Fibroblast of pulmonary artery (primary cell): ENCODE measurements at places on chromosomes 4 and X.

DNA sequence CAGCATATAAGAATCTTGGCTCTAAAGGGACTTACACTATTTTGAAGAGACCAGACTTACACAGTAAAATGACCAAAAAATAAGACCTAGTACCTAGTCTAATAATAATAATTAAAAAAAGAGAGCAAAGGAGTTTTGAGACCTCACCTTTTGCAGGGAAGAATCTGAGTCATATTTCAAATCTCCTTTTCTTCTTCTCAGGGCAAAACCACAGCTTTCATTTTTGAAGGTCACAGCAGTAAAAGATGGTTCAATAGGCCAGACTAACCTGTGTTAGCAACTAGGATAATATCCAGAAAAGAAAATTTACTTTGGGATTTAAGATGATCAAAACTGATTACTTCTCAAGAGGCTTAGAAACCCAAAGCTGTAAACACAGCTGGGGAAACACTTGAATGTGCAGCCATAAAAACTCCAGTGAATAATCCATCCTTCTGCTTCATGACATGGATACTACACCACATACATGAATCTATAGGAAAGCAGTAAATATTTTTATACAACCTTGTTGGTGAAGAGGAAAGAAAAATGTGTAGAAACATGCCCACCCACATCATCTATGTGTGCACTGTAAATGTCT lies 25.9 kb upstream of the LNX1 start:
- DNase-seq, result no peak

DNA sequence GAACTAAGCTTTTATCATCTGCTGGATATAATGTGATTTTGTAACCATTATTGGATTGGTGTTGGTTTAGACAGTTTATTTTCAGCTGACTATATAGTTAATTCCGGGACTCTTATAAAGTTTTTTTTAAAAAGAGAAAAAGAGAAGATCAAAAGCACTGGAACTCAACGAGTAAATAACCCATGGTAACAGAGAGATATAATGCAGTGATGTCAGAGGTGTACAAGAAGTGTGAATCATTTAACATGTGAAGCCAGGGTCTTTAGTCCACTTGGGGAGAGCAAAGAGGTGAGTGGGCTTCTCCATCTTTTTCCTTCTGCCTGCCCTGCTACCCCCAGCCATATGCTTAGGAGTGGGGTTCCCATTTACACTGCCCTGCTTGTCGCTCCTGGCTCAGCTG lies 3.2 kb downstream of the TMEM165 start:
- peak; percentile 24 for DNase-seq

DNA sequence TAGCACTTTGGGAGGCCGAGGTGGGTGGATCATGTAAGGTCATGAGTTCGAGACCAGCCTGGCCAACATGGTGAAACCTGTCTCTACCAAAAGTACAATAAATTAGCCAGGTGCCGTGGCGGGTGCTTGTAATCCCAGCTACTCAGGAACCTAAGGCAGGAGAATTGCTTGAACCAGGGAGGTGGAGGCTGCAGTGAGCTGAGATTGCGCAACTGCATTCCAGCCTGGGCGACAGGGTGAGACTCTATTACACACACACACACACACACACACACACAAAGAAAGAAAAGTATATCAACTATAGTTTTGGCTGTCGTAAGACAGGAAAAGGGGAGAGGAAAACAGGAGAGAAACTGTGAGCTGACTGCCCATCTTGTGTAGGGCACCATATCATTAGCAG lies 171.7 kb downstream of the ADAMTS3 start:
- peak; percentile 56 for DNase-seq

DNA sequence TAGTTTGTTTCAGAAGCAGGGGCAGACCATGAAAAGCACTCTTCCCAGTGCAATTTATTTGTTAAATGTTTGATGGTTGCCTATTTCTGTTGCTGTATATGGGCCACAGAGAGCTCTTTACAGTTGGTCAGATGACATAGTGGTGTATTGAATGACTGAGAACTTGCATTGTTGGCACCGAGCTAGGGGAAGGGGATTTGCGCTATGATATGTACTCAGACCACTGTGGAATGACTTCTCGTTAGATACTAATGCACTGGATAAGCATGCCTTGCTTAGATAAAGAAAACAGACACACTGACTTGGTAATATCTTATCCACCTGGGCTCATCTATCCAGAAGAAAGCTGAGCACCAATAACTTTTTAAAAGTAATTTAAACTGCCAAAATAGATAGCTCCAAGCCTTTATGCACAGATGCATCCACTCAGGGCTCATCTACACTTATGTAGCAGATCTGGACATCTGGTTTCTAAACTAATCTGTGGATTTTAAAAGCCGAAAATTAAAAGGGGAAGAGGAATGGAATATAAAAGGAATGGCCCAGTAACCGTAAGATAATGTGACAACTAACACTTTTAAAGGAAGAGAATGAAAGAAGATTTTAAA lies 132.7 kb downstream of the GATB start:
- no peak for DNase-seq

- peak; percentile 69 for DNase-seq
These were observed 9.6 kb upstream of the TMA16 start for GRCh38 chr4:163484906-163485305.

GRCh38 chr4:110823251-110823650 lies 200.4 kb upstream of the PITX2 start:
- DNase-seq, result no peak

DNA sequence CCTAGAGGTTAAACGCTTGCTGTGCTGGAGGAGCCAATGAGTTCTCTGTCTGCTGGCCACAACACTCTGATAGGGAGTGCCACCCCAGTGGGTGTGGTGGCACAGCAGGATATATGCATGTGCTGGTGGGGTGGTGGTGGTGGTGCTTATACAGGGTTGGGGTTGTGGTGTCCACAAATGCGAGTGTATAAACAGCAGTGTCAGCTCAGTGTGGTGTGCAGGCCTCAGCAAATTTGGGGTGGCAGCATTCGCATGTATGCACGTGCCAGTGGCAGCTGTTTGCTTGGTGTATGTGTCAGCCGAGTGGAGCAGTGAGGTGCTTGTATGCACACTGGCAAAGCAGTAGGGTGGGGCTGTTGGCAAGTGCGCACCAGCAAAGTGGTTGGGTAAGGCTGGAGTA lies 157.4 kb downstream of the FAM47A start:
- DNase-seq, result no peak

DNA sequence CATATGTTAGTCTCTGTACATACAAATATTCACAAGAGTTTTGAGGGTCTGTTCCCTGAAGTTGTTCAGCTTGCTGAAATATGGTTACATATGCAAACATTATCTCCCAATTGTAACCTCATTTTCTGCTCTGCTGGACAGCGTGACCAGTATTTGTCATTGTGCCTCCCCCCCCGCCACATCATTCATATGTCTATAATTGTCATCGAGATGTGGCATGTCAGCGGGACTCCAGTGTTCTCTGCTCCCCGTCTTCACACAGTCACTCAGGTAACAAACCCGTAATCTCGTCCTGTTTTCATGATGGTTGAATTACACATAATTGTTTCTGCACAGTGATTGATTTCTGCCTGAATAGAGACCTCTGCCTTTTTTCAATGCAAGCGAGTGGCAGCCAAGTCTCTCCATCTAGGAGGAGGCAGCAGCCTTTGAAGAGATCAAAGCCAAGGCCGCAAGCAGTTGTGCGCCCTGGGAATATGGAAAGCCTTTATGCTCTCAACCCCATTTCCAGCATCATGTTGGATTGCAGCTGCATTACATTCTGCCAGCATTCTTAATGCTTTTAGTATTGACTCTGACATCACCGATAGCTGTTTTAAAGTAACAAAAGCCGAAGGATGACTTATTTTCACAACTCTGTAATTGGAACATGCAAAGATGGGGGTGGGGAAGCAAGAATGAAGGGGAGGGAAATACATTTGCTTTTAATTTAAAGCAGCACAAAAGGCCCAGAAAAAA lies 27.4 kb downstream of the LEF1 start:
- DNase-seq, result no peak

DNA sequence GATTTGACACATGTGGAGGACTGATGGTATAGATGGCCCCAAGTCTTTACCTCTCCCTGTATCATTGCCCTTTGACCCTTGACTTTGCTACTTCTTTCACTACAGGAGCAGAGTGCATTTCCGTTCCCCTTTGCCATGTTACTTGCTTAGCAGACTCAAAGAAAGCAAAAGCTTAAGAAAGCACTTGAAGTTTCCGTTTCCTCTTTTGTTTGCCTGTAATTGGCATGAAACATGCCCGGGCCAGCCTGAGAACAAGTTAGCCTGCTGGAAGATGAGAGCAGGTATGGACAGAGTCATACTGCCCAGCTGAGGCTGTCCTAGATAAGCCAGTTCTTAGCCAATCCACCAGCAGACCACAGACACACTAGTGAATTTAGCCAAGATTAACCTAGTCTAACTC lies 206.0 kb downstream of the BCOR start:
- DNase-seq, result no peak

DNA sequence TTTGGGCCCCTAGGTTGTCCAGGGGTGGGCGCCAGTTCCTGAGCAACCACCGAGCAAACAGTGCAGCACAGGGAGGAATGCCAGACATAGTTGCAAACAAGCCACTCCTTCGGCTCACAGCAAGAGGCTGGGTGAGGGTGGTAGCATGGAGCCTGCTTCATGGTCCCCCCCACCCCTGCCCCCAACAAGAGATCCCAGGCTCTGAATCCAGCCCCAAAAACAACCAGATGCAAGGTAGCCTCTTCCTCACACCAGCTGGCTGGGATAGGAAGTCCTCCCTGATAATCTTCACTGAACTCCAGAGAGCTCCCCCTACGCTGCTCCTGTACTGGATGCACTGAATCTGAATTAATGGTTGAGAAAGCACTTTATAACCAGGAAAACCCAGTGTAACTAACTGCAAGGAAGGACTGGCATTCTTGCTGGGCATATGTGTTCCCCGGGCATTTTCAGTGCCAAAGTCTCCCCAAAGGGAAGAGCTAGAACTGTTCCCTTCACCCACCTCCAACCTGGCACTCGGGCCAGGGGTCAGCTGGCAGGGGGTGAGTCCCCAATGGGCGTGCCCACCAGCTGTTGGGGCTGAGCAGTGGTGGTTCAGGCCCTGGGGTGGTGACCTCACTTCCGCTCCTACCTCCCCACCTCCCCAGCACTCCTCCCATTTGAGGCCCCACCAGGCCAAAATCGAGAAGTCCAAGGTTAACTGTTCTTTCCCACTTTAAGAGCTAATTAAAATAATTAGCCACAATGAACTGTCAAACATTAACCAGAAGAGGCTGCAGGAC lies 1.5 kb downstream of the ELF4 start:
- DNase-seq, result no peak

GRCh38 chr4:184807797-184808712 lies 17.7 kb downstream of the ACSL1 start:
- DNase-seq, result peak; percentile 70

- no peak for DNase-seq
These were observed 117.7 kb upstream of the TMEM150C start for GRCh38 chr4:82679531-82679930.

DNA sequence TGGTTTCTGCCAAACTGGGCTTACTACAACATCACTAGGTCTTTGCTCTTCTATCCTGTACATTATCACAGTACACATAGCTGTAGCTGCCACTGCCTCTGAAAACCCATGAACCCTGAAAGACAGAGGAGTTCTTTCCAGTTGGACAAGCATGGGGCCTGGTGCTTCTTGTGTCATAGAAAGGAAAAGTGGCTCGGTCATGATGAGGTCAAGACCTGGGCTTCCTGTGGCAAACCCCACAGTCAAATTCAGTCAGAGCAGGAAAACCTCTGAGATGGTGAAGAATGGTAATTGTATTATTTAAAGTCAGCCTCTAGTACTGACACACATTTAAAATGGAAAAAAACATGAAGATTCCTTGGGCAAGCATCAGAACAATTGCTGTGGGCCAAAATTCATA lies 133.3 kb upstream of the PRPS2 start:
- DNase-seq, result no peak

GRCh38 chr4:123350191-123350544 lies 46.4 kb upstream of the SPRY1 start:
- DNase-seq, result peak; percentile 51

DNA sequence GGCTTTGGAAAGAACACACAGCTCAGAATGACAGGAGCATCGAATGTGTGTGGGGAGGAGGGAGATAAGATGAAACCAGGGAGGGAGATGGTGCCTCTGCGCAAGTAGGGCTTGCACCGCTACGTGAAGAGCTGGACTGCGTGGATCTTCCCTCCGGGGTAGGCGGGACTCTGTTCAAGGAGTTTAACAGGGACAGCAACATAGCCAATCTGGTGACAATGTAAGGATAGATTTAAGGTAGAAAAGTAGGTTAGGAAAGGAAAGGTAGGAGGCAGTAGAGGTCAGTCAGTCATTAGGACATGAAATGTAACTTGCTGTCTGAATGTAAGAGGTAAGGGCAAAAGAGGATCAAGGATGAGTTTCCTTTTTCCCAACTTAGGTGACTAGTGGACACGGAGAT lies 152.5 kb downstream of the DCTD start:
- no peak for DNase-seq

GRCh38 chrX:1455948-1456280 lies 3.2 kb upstream of the ASMTL start:
- DNase-seq, result no peak

- DNase-seq, result no peak
These were observed 917.0 kb upstream of the LCORL start for GRCh38 chr4:18938343-18939099.

GRCh38 chr4:43778187-43778915 lies 670.3 kb downstream of the KCTD8 start:
- no peak for DNase-seq

DNA sequence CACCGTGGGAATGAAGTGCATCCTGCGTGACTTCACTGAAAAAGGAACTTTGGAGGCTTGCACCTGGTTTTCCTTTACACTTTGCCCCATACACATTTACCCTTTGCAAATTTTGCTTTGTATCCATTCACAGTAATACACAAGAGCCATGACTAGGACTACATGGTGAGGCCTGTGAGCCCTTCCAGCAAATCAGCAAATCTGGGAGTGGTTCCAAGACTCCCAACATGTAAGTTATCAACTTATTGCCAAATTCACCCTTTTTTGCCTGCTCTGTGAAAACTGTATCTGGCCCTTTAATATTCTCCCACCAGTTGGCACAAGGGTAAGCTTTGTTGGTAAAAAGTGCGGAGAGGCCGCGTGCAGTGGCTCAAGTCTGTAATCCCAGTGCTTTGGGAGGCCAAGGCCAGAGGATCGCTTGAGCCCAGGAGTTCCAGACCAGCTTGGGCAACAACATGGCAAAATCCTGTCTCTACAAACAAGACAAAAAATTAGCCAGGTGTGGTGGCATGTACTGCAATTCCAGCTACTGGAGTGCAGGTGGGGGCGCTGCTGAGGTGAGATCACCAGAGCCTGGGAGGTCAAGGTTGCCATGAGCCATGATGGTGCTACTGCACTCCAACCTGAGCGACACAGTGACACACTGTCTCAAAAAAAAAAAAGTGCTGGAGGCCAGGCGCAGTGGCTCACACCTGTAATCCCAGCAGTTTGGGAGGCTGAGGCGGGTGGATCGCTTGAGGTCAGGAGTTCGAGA lies 5.0 kb downstream of the PRMT9 start:
- DNase-seq, result peak; percentile 34

GRCh38 chr4:187618701-187619281 lies 376.8 kb upstream of the ZFP42 start:
- peak; percentile 11 for DNase-seq
